ENCODE measurements at places on chromosomes 2 and 18.

- no peak for DNase-seq
Measured at GRCh38 chr18:61471942-61472341, 138.7 kb downstream of the CDH20 start.

DNA sequence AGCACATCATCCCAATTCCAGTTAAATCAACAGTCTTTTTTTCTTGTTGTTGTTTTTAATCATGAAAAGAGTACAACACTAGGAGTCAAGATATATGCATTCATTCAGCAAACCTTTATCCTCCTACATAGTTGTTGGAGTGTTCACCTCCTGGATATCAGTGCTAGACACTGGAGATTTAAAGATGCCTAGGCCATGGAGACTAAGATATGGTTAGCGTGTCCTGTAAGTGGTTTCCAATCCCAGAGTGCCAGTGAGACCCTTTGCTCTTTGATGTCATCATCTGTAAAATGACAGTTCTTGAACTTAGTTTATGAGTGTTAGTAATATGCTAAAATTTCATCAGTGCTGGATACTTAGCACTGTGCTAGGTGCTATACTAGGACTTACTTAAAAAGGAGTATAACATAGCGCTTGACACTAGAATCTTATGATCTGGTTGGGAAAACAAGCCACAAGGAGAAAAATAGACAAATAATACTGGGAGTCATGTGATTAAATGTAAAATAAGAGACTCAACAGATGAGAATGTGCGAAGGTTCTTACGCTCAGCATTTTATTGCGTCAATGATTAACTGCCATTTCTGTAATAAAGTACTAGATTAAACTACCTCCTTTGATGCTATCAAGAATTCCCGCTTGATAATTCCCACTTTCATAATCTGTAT, 31.5 kb downstream of the BABAM2 start:
- DNase-seq: no peak

DNA sequence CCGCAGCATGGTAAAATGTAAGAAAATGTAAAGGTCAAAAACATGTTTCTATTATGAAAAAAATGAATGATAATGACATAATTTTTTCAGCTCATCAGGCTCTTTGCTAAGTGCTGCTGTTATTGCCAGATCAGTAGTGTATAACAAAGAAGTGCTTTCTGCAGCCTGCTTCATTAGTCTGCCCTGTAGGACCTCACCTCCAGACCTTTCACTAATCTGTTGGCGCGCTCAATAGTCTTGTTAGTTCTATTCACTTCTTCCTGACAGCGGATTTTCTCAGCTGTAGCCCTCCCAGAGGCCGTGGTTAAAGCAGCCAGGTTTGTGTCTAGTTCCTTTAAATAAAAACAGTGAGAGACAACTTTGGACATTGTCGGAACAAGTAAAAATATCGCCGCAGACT, 97.7 kb downstream of the CDCA7 start:
- no peak for DNase-seq

- peak; percentile 78 for DNase-seq
Measured at GRCh38 chr2:195009202-195009601, 647.8 kb upstream of the SLC39A10 start.

DNA sequence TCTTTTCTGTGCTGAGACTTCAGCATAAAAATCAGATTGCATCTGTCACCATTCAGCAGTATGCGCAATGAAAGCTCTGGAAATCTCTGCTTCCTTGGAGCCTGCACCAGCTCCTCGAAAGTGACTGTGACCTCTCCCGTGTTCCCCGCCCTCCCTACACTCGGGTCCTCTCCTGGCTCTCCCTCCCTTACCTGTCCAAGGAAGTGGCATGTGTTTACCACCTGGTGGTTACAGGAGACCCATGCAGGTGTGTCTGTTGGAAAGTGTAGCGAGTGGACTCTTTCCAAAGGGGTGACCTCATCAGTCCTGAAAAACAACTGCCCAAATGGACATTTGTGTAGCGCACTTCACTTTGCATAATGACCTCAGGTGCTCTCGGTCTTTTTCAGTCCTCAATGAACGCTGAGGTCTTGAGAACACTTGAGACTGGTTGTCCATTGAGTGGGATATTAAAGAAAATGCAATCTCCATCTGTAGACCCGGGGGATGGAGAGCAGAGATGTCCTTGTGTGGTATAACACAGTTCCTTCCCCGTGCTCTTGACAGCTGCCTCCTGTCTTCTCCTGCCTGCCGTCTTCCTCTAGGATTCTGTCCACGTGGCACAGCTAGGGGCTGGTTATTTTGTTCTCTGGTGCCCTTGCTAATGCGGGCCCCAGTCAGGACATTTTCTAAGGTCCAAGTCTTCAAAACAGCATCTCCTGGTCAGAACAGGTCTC, 133.2 kb downstream of the ACKR3 start:
- DNase-seq: no peak

DNA sequence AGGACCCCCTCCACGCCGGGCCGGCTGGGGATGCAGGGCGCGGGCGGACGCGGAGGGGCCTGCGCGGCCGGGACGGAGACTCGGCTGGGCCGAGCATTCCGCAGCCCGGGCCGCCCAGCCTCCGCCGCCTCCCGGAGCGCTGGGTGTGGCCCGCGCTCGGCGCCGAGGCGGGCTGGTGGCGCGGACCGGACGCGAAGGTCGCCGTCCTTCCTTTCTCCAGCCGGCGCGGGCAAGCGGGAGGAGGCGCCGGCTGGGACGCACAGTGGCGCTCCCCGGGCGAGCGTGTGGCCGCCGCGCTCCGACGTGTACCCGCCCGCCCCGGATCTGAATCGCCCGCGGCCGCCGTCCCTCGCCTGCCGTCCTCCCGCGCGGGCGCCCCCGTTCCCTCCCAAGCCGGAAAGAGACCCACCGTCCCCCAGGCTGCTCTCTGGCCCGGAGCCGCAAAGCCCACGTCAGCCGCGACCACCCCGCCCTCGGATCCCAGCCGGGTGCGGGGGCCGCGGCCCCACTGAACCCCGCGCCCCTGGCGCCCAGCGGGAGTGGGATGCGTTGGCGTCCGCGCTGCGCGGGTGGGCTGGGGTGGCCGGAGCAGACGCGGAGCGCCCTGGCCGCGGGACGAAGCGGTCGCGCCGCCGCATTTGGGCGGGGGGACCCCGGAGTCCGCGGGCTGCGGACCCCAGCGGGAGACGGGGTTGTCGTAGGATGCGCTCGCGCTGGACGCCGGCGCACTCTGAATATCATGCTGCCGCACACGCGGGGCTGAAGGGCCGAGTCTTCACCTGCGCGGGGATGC, 634 bp downstream of the SPATS2L start:
- DNase-seq: peak; percentile 51

- no peak for DNase-seq
Measured at GRCh38 chr2:138207074-138207930, 243.0 kb downstream of the HNMT start.

DNA sequence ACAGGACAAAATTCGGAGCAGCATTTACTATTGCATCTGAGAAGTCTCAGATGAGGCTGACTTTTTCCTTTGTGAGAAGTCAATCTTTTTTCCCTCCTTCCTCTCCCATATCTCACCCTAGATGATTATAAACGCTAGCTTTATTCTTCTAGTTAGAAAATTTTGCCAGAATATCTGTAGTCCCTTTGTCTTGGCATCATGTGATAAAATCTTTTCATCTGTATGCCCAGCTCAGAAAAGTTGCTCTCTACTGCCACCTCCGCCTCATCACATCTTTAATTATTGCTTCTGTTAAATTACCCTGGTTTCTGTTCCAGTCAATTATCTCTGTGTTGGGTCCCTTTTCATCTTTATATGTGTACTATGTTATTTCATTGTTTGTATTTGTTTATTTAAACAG, 210.8 kb upstream of the SLC35G4 start:
- no peak for DNase-seq

DNA sequence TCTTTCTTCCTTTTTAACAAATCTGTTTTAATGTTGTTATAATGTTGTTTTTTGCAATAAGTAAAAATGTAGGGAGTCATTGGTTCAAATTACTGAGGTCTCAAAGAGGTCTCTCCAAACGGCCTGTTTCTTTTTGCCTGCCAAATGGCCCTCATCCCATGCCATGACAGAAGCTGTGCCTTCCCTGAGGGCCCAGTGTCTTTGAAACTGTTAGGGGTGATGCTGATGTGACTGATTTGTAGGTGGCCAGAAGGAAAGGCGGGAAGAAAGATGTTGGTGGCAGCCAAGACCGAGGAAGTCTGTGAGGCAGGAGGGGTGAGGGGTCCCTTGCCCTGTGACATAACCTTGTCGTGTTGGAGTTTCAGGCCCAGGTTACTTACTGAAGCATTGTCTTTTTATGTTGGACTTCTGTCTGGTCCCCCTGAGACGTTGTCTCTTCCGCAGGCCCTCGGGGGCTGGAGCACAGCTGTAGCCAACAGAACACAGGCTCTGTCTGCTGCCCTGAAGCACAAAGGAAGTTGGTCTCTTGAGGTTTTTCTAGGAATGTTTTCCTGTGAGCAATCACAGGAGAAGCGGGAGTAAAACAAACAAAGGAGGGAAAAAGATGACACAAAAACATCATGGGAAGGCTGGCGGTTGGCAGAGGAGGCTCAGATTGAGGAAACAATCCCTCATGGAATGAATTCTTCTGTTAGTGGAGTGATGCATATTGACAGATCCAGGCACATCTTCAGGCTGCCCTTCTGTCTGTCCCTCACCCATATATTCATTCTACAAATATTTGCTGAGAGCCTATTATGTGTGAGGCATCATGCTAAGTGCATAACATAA, 4.9 kb upstream of the ST3GAL5 start:
- peak; percentile 97 for DNase-seq

DNA sequence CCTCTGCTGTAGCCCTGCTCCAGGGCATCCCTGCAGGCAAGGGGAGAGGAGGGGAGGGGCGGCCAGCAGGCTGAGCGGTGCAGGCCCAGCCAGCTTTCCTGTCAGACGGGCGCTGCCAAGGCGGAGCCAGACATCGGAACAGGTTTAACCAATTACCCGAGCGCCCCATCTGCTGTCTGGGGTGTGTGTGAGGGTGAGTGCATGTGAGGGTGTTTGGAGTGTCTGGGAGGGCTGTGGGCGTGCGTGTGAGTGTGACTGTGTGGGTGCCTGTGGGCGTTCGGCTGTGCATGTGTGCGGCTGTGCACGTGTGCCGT, 20.0 kb downstream of the EMX1 start:
- DNase-seq: peak; percentile 20

DNA sequence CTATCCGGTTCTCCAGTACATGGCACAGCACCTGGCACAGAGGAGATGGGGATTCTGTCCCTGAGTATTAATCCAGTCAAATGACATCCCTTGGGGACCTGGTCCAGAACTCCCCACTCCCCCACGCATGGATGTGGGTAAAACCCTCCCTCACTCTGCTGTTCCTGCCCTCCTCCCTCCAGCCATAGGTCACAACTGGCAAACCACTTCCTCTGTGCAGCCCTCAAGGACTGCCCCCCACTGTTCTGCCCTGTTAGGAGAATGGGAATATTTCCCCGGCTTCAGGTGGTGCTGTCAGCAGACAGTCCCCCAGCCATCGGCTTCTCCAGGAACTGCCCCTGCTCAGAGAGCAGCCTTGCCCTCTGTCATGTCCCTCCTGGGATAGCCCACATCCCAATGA, 1.5 kb upstream of the TFCP2L1 start:
- no peak for DNase-seq

GRCh38 chr2:38666556-38666910, 619 bp downstream of the GALM start:
- DNase-seq: no peak

GRCh38 chr2:73685764-73686438, 43.7 kb upstream of the NAT8 start:
- no peak for DNase-seq

GRCh38 chr18:60693426-60693825, 320.9 kb upstream of the MC4R start:
- DNase-seq: peak; percentile 41

GRCh38 chr2:38260469-38260868, 116.6 kb downstream of the ATL2 start:
- no peak for DNase-seq

- peak; percentile 57 for DNase-seq
Measured at GRCh38 chr2:152396763-152397162, 61.8 kb downstream of the FMNL2 start.
